ENCODE measurements at places on chromosomes 2 and 18.

GRCh38 chr2:196486146-196486545, 153.4 kb upstream of the CCDC150 start:
- DNase-seq: no peak

- no peak for DNase-seq
Measured at GRCh38 chr2:197209742-197210408, 100.7 kb downstream of the ANKRD44 start.

DNA sequence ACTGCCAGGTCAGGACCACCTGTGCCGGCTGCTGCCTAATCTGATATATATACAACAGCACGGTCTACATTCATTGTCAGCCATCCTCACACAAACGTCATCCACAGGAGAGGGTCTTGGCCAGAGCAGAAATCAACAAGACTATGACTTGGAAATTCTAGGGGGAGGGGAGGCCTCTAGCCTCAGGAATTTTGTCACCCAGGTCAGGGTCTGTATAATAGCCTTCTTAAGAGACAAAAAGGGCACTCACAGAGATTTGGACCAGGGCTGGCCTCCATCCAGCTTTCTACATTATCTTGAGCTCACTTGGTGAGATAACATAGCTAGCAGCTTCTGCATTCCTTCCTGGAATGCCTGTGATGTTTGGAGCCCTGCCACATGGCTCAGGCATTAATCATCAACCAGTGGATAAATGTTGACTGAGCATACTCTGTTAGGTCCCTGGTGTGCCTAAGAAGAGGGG, 50.4 kb upstream of the CTIF start:
- DNase-seq: peak; percentile 83

- DNase-seq: no peak
Measured at GRCh38 chr2:236081171-236081570, 87.0 kb downstream of the GBX2 start.

DNA sequence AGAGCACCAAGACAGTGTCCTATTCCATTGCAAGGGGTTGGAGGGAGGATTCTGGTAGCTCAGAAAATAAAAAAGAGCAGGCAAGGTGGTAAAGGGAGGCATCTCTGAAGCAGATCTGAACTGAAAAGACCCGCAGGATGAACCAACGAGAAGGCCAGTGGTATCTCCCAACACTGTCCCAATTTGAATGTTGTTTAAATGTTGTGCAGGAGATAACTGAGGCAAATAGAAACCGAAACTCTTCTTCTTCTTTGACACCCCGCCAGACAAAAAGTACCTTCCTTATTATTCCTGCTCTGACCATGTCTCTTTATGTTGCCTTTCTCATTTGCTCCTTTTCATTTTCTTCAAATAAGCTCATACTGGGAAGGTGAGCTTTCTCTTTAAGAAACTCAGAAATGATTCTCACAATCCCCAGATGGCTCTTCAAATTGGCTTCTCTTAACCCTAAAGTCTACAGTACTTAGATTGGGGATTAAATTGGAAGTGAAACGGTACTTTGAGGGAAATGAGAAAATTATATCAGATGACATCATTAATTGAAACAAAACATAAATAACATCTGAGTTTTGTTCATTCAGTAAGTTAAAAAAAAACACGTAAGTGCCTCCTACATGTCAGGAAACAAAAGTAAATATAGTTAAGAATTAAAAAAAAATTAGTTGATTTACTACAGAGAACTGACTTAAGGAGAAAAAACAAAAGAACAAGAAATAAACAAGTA, 143.6 kb downstream of the WDPCP start:
- DNase-seq: no peak

DNA sequence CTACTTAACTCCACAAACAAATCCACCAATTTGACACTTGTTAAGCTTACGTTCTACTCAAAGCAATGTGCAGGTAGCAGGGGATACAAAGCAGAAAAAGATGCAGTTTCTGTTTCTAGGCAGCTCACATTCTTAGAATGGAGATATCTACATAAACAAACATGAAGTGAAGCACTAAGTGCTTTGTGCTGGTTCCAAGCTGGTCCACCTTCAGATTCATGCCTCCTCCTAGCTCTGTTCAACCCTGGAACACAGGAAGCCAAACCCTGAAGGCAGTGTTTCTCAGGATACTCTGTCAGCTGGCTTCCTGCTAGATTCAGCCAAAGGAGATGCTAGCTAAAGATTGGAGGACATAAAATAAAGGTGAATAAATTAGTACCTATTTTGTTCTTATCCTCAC, 55.3 kb upstream of the NOL4 start:
- DNase-seq: no peak

GRCh38 chr2:225171350-225171749, 129.1 kb upstream of the DOCK10 start:
- DNase-seq: no peak

GRCh38 chr18:34760444-34760843, 50.3 kb downstream of the DTNA start:
- DNase-seq: no peak

GRCh38 chr2:152518641-152519580, 183.9 kb downstream of the FMNL2 start:
- no peak for DNase-seq

GRCh38 chr2:10406491-10407188, 41.5 kb downstream of the ODC1 start:
- DNase-seq: no peak

GRCh38 chr2:98880266-98881152, 55.5 kb downstream of the CRACDL start:
- DNase-seq: peak; percentile 21

- no peak for DNase-seq
Measured at GRCh38 chr2:101844055-101844635, 146.6 kb downstream of the MAP4K4 start.

DNA sequence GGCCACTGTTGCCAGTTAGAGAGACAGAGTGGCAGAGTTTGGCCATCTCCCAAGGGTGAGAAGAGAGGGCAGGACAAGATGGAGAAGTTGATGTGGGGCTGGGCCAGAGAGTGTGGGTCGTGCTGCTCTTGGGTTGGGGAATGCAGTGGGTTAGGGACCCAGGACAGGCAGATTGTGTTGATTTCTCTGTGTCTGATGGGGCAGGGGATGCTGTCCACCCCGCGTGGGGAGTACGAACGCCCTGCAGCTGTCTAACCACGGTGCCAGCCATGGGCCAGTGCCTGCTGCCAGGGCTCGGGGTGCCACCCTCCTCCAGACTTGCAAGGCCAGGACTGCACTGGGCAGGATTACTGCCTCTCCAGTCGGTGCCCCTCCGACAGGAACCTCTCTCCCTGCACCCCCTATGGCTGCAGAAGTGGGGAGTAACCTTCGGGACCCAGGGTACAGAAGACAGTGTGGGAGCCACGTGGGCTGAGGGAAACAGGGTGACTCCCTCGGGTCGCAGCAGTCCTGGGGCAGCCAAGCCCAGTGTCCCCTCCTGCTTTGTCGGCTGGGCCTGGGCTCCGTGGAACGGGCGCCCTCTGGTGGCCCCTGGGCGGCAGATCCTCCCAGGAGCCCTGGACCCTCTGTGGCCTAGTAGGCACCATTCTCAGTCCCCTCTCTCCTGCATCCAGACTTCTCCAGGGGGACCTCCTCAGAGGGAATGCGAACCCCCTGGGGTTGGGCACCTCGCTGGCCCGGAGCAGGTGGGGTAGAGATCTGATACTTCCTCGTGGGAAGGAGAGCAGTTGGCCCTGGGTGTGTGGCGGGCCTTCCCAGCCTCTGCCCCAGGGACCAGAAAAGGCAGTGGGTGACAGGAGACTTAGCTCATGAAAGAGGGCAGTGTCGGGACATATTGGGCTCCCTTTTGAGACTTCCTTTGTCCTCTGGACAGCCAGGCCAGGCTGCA, 2.7 kb downstream of the GPC1 start:
- DNase-seq: peak; percentile 83

DNA sequence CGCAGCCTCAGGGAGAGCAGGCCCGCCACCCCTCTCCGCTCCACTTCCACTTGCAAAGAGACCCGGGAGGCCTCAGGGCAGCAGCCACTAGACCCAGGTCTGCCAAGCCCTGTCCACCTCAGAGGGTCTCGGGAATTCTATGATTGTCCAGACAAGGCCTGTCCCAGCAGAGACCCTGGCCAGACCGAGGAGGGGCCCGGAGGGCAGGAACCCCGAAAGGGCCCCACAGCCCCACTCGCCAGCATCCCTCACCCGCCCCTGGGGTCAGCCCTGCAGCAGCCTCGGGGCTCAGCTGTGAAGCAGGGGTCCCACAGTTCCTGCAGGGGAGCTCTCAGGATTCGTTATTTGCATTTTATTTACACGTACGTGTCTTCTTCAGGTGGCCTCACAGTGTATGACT, 269.5 kb downstream of the EIPR1 start:
- DNase-seq: no peak

DNA sequence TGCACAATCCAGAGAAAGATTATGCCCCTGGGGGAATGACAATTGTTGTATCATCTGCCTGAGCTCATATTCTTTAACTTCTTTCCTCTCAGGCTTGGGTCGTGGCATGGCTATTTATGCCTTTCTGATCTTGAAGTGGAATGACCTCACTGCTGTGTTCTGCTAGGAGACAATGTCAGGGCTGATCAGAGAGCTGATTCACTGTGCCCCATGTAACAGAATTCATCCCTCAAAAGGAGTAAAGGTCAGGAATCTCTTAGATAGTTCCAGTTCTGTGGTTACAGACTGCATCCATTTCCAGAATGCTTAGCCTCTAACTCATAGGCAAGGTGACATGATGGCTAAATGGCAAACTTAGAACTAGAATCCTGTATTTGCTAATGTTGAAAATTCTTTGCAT, 511.7 kb upstream of the CNTNAP5 start:
- no peak for DNase-seq

DNA sequence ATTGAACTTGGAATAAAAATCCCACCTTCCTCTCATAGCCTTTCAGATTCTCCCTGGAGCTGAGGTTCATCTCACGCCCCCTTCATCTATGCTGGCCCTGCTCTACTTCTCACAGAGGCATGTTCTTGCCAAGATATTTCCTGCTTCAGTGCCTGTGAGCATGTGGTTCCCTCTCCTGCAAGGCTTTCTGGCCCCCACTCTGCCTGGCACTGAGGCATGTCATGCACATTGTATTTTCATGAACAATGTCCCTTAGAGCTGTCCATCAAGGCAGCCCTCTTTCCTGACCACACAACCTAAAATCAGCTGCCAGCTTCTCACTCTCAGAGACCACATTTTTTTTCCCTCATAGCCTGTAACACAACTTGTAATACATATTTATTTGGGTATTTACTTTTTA, 18.0 kb upstream of the HK2 start:
- no peak for DNase-seq

DNA sequence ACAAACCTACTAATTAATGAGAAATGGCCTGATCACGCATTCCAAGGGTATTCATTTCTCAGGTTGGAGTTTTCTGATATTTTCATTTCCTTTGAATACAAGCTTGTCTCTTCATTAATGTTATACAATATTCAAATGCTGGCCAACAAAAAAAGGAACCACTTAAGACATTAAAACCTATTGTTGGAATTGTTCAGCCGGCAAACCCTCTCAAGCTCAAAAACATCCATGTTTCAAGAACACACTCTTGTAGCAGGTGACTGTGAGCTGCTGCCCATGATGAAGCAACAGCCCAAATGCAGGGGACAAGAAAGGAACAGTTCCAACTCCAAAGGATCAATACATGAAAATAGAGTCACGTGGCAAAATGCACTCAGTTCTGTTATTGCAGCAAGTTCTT, 454.5 kb downstream of the BCL11A start:
- DNase-seq: no peak

GRCh38 chr2:225274751-225275150, 124.8 kb upstream of the NYAP2 start:
- no peak for DNase-seq

DNA sequence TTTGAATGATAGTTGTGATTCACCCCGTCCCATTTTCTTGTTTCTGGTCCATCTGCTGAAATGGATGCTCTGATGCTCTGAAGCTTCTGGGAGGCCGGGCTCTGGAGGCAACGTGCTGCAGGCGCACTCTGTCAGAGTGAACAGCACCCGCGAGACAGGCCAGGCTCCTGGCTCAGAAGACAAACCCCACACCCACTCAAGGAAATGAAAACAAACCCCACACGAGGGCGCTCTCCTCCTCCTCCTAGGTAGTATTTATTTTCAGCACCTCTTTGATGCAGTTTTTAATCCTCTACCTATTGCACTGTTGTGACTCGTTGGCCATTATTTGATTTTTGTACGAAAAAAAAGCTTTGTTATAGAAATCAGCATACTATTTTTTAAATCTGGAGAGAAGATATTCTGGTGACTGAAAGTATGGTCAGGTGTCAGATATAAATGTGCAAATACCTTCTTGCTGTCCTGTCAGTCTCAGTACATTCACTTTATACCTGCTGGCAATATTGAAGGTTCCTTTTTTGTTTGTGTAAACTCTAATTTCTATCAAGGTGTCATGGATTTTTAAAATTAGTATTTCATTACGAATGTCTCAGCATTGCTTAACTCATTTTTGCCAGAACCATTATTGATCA, 10.3 kb upstream of the CHST10 start:
- DNase-seq: peak; percentile 58

- peak; percentile 12 for DNase-seq
Measured at GRCh38 chr18:41933778-41934177, 21.3 kb upstream of the PIK3C3 start.

GRCh38 chr18:49013961-49014604, 63.3 kb upstream of the SMAD7 start:
- no peak for DNase-seq

- no peak for DNase-seq
Measured at GRCh38 chr18:10057894-10058791, 144.3 kb downstream of the VAPA start.

- DNase-seq: no peak
Measured at GRCh38 chr2:27921880-27922547, 31.5 kb downstream of the BABAM2 start.

DNA sequence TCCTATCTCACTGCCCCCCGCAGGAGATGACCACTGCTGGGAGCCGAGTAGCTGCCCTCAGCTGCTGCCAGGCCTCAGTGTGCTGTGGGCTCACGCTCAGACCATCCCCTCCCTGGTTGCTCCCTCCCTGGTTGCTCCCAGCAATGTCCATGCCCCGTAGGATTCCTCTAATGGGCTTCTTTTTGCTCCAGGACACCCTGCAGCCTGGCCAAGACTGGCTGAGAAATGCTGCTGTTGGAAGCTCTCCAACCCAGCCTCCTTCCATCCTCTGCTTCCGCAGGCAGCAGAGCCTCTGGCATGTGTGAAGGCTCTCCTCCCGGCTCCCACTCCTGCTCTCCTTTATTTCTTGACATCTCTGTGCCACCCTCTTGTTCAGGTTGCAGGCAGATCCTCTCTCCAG, 48.6 kb downstream of the SOX11 start:
- DNase-seq: no peak

DNA sequence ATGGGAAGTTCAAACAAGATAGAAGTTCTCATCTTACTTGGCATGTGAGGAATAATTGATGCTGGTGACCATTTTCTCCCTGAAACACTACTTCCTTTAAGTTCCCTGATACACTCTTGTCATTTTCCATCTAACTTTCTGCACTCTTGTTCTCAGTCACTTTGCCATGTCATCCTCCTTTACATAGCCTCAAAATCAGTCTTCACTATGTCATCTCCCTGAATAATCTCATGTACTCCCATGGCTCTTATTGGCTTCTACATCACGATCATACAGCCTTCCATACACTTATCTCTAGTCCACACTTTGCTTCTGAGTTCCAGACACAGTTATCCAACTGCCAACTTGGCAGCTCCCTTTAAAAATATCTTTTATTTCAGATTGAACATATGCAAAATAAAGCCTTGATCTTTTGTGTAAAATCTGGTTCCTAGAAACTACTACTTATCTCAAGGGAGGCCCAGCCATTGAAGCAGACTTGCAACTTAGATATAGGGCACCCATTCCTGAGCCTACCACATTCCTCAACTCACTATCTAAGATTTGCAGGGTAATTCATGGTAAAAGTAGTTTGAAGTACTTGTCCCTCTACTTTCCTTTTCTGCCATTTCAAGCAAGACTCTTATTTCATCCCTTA, 1070.2 kb upstream of the NXPH2 start:
- DNase-seq: no peak

GRCh38 chr2:122094557-122094956, 339.1 kb downstream of the TSN start:
- no peak for DNase-seq

All from ELF-1 (cell line).